ENCODE measurements at places on chromosomes 6 and 20.
A peak's percentile ranks its signal among the peaks of the same experiment; 100 is the strongest.

- DNase-seq = no peak
Observed at GRCh38 chr20:38806855-38807655, 1.6 kb downstream of the PPP1R16B start.

DNA sequence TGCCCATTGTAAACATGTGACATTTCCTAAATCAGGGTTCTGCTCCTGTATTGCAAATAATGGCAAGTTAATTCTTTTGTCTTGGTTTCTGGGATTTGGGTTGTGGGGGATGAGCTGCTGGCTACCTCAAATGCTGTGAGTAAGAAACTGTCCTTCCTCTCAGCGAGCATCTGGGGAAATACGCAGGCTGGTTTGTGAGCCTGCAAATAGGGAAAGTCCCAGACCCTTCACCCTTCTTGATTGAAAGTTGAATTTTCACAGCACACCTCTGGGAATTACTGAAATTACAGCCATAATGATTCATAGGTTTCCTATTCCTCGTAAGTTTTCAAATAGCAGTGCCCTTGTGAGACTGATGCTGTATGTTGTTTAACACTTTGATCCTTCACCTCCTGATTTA, 138.1 kb downstream of the TBXT start:
- DNase-seq = no peak

DNA sequence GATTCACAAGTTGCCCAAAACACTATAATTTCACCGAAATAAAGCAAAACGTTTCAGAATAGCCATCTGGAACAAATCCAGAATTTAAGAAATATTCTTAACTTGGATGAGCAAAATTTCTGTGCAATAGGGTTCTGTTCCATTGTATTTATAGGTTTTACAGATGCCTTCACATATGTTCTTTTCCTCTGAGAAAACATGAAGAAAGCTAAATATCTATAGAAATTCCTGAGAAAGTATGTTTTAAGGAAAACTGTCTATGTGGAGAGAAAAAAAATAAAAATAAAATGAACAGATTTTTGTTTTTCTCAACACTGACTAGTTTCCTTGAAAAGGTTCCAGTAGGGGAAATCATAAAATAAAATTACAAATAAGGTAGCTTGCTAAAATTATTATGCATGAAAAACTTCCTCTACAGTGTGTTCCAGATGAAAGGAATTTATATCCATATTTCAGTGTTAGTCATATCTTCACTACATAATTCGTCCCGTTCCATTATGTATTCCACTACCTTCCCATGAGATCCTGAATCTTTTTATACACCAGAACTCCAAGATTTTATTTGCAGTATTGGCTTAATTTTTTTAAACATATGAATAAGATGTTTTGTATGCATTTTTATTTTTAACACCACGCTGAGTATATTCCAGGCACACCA, 42.4 kb upstream of the TMX4 start:
- no peak for DNase-seq

GRCh38 chr6:105452924-105453756, 50.3 kb upstream of the PREP start:
- no peak for DNase-seq

DNA sequence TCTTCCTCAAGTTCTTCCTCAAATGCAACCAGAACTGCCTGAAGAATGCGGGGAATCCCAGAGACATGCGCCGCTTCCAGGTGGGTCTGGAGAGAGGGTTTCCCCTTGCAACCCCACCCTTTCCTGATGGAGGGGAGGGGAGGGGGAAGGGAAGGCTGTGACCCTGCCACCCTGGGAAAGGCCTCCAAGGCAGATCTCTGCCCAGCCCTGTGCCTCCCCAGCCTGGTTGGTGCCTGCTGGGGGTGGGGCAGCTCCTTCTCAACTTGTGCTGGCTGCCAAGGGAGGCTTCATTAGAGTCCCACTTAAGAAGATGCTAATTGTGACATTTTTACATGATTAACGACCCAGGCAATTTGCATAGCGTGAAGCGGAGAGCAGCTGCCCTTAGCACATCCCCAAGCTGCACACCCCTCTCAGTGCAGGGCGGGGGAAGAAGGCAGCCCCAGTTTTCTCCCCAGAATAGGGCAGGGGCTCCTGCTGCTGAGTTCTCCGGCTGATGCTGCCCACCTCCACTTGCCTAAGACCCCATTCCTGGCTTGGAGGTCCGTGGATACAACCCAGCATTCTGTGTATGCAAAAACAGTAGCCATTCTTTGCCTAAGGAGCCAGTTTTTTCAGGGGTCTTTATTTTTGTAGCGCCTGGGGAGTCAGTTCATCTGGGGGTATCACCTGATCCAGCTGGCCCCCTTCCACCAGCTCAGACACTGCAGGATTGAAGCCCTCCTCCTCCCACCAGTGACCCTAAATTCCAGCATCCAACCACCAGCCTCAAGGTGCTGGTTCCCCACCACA, 51.7 kb downstream of the CPXM1 start:
- DNase-seq = no peak

- DNase-seq = no peak
Observed at GRCh38 chr20:11520596-11520995, 397.1 kb upstream of the BTBD3 start.

DNA sequence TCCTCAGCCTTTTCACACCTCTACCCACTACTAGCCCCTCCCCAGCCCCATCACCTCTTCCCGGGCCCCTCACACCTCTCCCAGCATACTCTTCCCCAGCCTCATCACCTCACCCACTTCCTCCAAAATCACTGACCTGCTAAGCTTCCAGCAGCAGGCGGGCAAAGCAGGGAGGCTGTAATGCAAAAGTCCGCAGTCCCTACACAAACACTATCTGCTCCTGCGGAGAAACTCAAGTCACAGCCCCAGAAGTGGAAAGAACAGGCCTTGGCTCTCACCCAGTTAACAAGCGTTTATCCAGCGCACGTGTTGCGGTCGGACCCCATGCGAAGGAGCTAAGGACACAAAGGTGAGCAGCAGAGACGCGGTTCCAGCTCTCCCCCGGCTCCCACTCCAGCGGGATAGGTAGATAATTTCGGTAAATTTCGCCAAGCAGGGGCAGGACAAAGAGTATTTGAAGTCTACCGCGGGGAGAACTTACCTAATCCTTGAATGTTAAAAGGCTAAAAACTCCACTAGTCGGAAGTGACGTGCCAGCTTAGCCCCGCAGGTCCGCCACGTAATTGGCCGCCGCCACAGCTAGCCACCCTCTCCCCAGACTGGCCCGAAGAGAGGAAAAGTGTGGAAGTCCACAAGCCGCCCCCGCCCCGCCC, 728 bp upstream of the TRIM39 start:
- peak; percentile 38 for DNase-seq

DNA sequence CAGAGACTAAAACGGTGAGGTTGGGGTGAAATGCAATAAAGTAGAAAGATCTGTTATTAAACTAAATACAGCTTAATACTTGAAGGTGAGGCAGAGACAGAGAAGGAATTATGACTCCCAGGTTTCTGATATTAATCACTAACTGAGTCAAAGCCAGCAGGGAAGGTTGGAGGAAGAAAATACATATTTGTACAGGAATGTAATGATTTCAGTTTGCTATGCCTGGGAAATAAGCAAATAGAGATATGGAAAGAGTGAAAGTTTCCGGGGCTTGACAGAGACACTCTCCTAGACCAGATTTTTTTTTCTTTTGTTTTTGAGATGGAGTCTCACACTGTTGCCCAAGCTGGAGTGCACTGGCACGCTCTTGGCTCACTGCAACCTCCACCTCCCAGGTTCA, 76.8 kb downstream of the PTPRK start:
- DNase-seq = no peak

DNA sequence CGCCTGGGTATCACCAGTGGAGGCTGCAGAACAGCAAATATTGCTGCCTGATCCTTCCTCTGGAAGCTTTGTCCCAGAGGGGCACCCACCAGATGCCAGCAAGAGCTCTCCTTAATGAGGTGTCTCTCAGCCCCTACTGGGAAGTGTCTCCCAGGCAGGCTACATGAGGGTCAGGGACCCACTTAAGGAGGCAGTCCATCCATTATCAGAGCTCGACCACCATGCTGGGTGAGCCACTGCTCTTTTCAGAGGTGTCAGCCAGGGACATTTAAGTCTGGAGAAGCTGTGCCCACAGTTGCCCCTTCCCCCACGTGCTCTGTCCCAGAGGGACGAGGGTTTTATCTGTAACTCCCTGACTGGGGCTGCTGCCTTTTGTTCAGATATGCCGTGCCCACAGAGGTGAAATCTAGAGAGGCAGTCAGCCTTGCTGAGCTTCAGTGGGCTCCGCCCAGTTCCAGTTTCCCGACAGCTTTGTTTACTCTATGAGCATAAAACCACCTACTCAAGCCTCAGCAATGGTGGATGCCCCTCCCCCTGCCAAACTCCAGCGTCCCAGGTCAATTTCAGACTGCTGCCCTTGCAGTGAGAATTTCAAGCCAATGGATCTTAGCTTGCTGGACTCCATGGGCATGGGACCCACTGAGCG, 25.9 kb upstream of the AIG1 start:
- DNase-seq = no peak

DNA sequence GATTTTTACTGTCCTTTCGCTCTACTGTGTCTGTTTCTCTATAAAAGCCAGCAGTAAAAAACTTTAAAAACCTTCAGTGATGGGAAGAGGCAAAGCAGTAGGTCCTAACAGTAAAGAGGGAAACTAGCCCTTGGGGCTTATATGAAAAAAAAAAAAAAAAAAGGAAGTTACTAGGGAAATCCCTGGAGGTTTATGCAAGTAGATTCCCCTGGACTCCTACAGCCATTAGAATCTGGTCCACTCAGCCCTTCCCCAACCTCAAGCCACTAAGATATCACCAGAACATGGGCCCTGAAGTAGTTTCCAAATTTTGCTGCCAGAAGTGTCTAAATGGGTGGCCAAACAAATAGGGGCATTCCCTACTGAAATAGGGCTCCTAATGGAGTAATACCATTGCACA, 70.5 kb upstream of the HINT3 start:
- no peak for DNase-seq

DNA sequence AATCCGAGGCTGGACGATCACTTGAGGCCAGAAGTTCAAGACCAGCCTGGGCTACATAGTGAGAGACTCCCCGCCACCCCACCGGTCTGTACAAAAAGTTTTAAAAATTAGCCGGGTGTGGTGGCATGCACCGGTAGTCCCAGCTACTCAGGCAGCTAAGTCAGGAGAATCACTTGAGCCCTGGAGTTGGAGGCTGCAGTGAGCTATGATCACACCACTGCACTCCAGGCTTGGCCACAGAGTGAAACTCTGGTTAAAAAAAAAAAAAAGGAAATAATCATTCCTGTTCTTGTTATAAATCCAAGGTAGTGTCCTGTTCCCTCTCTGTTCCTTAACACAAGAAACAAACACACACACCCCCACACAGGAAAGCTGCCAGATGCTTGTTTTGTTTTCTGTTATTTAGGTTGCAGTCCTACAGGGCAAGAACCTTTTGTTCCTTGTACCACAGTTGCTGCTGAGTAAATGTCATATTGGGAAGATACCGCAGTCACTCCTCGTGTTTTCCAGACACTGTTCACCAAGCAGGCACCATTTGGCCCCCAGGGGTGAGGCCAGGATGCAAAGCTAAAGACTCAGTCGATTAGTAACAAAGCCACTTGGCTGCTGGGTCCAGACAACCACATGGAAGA, 28.9 kb downstream of the ASIP start:
- no peak for DNase-seq

- DNase-seq = no peak
Observed at GRCh38 chr6:135266675-135267074, 85.6 kb downstream of the MYB start.

GRCh38 chr6:41439524-41440418, 104.4 kb downstream of the NCR2 start:
- no peak for DNase-seq

- DNase-seq = no peak
Observed at GRCh38 chr6:143225929-143226328, 165.2 kb downstream of the AIG1 start.

GRCh38 chr6:31336896-31337496, 20.0 kb downstream of the HLA-B start:
- DNase-seq = no peak

GRCh38 chr20:6707321-6707831, 60.1 kb upstream of the BMP2 start:
- DNase-seq = no peak

DNA sequence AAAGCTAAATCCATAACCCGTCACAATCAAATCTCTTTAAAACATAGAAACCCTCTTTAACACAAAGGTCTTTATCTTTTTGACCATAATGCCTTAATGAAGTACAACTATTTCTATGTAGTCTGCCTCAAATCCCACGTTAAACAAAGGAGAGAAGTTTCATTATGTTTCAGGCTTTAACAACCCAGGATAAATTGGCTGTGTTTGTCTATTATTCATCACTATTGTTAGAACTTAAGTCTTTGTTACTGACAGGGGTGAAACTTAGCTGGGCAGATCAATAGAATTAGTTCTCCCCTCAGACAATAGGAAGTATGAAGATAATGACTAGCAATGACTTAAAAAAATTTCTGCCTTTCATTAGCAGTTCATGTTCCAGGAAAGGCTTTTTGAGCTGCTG, 10.1 kb upstream of the METTL24 start:
- DNase-seq = no peak

- DNase-seq = no peak
Observed at GRCh38 chr6:47061309-47062300, 19.5 kb upstream of the ADGRF1 start.

GRCh38 chr20:7269452-7269851, 502.0 kb downstream of the BMP2 start:
- DNase-seq = no peak

DNA sequence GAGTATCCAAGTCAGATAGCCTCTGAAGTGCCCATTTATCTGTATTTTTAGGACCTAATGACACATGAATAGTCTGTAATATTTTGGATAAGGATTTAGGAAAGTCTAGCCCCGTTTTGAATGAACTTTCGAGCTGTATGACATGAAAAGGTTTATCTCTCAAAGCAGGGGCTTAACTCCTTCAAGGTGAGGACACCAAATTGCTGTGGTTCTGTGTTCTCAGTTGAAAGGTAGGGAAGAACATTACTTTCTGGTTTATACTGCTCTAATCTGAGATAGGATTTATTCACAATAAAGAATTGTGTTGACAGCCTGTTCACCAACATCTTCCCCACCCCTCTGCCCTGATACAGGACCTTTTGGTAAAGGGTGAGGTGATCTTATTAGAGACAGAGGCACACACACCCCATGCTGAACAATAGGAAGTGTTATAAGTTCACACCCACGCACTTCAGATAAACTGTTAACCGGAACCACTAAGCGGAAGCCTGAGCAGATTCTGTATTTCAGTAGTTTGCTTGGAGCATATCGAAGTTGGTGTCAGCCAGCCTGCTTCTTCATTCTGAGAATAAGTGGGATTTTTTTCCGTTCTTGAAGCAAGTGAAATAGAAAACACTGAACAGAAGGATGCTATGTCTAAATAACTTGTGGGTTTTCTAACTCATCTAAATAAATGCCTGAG, 223.3 kb downstream of the TMEM242 start:
- DNase-seq = no peak

Measured in AG09309 (cell line).